ENCODE measurements at places on chromosomes 11 and 22.

DNA sequence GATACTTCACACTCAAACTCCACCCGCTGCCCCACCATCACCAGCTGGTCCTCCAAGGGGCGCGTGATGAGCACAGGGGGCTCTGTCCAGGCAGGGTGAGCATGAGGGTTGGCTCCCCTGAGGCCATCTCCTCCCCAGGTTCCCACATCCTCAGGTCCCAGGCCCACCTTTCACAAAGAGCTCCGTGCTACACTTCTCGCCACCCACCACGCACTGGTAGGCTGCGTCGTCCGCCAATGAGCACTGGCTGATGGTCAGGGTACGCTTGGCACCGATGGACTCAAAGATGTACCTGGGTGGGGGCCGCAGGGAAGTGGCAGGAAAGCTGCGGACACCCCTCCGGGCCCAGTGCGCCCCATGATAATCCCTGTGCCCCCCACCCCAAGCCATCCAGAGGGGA lies 9.6 kb downstream of the MYBPC3 start:
- DNase-seq, result no peak

DNA sequence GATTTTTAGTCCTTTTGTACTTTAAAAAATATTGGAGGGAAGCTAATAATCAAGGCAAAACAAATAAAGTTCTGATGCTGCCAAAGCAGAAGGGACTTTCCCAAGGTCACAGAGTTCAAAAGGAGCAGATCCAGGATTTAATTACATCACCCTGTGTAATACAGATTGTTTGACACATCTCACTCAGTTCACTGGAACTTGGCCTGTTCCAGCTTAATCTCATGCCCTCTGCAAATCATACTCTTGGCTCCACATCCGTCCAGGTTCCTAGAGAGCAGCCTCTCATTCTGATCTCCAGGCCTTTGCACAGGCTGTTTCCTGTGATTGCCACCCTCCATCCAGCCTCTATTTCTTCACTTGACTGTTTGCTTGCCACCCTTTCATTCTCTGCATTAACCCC lies 151.7 kb downstream of the SPON1 start:
- no peak for DNase-seq

DNA sequence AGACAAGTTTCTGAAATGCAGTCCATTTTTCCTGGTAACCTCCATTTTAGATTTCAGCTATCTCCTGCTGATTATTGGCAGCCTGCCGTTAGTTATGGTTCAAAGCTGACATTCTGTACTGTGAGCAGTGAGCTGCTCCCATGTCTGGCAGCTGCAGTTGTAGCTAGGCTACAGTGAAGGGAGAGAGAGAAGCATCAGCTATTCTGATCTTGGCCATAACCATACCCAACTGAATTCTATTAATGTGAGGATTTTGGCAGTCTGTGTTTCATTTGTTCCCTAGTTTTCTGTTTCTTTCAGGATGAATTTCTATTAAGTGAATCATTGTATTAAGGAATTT lies 33.4 kb downstream of the SIK2 start:
- DNase-seq, result no peak

DNA sequence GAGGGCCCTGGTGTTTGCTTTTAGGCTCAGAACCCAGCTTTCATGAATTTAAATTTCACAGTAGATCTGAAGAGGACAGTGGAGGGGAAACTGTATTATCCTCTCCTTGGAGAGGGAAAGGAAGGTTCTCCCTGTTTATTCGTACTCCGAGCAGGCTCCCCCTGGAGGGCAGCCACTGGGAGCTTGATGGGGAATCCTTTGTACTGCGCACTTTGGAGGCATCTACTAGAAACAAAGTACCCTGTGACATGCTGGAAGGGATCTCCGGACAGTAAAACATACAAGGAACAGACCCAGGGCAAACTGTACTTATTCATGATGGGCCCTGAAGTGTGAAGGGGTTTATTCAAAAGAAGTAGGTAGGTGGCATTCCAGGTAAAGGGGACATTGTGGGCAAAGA lies 27.2 kb downstream of the NAV2 start:
- DNase-seq, result peak; percentile 24

GRCh38 chr11:27228906-27229290 lies 134.1 kb downstream of the CCDC34 start:
- DNase-seq, result no peak
